Pancreas (tissue), 10 donors: ENCODE measurements at places on chromosomes 5 and 9. TPM values are rescaled to one million over a fixed set of nuclear protein-coding genes. Genes with fewer than 3 reads are reported as not detected.

DNA sequence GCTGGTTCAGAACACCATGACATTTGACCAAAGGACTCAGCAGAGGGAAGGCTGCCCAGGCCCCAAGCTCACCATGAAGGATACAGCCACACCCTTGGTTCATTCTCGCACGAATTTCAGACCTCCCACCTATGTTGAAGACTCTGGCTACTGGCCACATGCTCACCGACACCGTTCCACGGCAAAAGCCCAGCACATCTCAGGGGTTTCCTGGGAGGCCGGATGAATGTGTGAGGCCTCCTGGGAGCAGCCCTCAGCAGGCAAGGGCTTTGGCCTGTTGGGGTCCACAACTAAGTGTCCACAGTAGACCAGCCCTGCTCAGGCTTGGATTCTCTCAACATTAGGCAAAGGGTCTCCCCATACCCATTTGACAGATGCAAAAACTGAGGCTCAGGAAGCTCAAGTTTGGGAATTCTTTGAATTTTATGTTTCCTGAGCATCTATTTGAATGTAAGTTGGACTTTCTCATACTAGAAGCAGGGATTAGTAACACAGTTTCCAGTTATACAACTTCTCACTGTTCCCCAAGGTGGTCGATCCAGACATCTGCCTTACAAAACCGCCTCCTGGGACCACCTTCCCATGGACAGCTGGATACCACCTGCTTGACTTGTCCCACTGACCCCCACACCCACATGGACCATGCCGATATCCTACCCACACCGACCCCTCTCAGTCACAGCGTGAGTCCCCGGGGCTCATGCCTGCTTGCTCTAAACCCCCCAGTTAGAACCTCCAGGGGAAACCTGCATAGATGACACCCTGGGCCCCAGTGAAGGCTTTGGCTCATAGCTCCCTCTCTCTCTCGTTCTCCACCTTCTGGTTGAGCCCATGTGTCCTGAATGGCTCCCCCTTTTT lies 27.9 kb downstream of the CCT5 start:
- H3K36me3 ChIP-seq = no peaks in the 10 kb centered on the region
- no peaks in the 10 kb centered on the region for H3K27me3 ChIP-seq
- DNase-seq = no peak
- H3K27ac ChIP-seq = peak overlapping the region; percentile 38
- no peak overlapping the region for H3K4me3 ChIP-seq
- peaks cover 8% of the 10 kb centered on the region for H3K4me1 ChIP-seq

DNA sequence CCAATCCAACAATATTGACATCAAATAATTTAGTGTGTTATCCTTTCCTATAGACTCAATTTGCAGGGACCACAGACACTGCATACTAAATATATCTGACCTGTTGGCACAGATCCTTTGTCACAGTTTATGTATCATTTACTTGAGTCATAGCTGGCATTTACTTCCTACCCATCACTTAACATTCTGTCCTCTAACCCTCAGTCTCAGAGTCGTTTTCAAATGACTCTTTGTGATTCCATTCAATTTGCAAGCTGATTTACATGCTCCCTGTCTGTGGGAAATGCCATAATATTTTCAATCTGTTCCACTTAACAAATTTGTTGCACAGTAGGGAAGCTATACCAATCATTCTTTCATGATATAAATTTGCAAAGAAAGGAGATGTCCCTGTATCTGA lies 265.7 kb upstream of the EDIL3 start:
- no peak for DNase-seq
- H3K36me3 ChIP-seq = no peaks in the 10 kb centered on the region
- no peak overlapping the region for H3K27ac ChIP-seq
- H3K4me3 ChIP-seq = no peak overlapping the region

OMD gene
- total RNA-seq = 0.95 TPM

SLC25A2 gene
- total RNA-seq = 0.19 TPM

SPATA9 gene
- total RNA-seq = 0.51 TPM

GRCh38 chr9:98796364-98797101 lies at the start of gene ANKS6:
Gene ANKS6, minus strand, starts transcription at chr9:98796555. Its CDS starts 64 bp downstream, at chr9:98796491.
- no peaks in the 10 kb centered on the region for H3K36me3 ChIP-seq
- H3K27me3 ChIP-seq = no peaks in the 10 kb centered on the region
- H3K4me3 ChIP-seq = peak within 1 kb of the TSS; percentile 67
- H3K4me1 ChIP-seq = no peaks in the 10 kb centered on the region
- peak within 1 kb of the TSS; percentile 35 for H3K27ac ChIP-seq
